AG20443 (cell line): ENCODE measurements at places on chromosomes 12 and 14.

GRCh38 chr12:108930155-108930554, 50.3 kb downstream of the DAO start:
- no peak for DNase-seq

- DNase-seq = no peak
These were observed 19.5 kb downstream of the FIGNL2 start for GRCh38 chr12:51829011-51829481.

DNA sequence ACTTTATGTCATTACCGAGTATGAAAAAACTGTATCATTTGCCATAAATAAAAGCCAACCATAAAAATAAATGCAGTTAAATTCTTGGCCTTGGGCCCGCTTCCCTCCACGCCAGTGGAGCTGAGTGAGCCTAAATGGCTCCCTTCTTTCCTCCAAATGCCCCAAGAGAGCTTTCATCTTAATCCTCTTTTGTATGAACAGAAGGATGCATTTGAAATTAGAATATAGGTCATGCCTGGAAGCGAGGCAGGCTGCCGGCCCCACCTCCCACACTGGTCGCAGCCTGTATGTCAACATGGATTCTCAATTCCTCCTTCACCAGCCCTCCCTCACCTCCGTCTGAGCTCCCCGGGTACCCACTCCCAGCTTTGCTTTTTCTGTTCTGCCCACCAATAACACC, 245.7 kb downstream of the SLC15A4 start:
- no peak for DNase-seq

- DNase-seq = peak; percentile 10
These were observed 79.1 kb downstream of the TMEM117 start for GRCh38 chr12:43914923-43915468.

DNA sequence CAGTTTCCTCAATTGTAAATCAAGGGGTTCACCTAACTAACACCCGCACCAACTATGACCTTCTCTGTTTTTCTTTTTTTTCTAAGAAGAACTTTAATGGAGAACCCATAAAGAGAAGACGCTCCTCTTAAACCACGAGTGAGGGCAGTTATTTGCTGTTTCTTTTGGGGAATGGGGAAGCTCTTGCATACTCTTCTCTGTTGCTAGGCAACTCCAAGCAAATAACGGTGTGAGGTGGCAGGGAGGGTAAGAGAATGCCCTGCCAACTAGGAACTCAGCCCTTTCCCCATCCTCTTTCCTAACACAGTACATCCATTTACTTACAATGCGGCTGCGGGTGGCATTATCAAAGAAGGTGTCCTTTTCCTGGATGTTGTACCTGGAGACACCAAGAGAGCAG, 114.9 kb downstream of the ANO2 start:
- DNase-seq = no peak

GRCh38 chr14:101022121-101022520, 118.6 kb upstream of the RTL1 start:
- no peak for DNase-seq

DNA sequence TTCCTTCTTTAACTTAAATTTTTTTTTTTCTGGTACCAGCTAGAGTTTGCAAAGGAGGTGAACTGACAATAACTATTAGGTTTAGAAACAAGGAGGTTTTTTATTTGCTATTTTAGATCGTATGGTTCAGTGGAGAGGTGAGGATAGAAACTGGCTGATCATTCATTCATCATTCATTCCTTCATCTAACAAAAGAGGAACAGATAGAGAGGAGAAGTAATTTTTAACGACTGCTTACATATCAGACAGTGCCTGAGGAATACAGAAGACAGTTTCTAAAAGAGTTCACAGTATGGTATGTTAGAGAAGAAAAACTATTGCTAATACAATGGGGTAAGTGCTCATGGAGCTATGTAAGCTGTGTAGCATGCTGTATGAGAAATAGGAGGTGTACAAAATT, 111.1 kb downstream of the ERC1 start:
- no peak for DNase-seq

DNA sequence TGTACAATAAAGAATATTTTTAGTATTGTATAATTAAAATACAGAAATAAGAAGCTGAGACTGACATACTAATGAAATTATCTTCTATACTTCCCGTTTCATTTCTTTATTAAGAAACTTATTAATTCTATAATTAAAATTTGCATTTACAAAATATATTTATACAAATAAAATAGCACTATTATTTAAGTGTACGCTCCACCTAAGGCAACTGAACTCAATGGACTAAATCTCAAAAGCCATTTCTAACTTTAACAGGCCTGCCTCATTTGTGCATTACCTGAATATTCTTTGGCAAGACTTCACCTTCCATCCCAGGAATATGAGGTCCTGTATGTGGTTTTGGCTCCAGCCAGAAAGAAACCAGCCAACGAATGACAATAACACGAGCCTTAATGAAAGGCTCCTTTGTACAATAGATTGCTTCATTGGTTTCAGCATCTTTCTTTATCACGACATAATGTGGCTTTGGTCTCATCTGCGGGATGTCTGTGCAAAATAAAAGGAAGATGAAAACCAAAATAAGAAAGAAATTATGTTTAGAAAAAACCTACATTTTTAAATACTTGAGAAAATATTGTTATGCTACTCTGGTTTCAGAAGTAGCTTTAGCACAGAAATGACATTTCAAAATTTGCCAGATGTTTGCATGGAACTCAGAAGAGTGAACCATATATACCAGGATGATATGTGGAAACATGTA, 58.7 kb downstream of the RALGAPA1 start:
- DNase-seq = no peak

- DNase-seq = no peak
These were observed 230.1 kb downstream of the FOXN3 start for GRCh38 chr14:89186856-89187376.

GRCh38 chr14:33938131-33938949, 12.5 kb downstream of the EGLN3 start:
- DNase-seq = no peak

DNA sequence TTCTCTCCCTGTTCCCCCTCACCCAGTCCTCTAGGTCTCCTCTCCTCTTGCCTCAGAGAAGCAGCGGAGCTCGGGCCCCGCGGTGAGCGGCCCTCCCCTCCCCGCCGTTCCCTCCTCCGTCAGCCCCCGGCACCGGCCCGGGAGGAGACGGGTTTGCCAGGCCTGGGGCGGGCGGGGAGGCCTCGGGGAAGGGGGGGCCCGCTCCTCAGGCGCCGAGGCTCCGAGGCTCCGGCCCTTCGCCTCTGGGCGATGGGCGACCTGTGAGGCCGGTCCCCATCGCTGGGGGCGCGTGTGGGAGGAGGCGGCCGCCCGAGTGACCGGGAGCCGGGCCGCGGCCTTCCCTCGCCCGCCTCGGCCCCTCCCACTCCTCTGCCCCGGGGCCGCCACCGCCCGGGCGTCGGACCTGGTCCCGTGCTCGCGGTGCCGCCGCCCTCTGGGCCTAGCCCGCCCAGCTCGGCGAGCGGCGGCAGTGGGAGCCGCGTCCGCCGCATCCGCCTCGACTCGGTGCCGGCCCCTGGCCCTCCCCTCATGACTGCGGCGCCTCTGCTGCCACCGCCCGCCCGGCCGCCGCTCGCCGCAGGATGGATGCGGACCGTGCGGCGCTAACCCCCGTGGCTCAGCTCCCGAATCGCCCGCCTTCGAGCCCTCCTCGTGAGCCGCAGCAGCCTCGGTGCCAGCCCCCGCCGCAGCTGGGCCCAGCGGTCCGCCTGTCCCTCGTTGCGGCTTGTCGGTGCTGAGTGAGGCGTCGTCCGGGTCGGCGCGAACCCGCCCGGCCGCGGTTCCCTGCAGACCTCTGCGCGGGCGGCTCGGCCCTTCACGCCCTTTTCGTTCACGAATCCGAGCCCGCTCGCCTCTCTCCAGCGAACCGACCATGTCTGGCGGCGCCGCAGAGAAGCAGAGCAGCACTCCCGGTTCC, 574 bp downstream of the WNK1 start:
- peak; percentile 77 for DNase-seq
